Umbilical cord (tissue), 2 donors: ENCODE measurements at places on chromosomes 6 and 20. TPM values are rescaled to one million over a fixed set of nuclear protein-coding genes. Genes with fewer than 3 reads are reported as not detected.
A peak's percentile ranks its signal among the peaks of the same experiment; 100 is the strongest.

- DNase-seq: peak; percentile 19
Observed at GRCh38 chr6:40344566-40345167, 242.5 kb downstream of the LRFN2 start.

DNA sequence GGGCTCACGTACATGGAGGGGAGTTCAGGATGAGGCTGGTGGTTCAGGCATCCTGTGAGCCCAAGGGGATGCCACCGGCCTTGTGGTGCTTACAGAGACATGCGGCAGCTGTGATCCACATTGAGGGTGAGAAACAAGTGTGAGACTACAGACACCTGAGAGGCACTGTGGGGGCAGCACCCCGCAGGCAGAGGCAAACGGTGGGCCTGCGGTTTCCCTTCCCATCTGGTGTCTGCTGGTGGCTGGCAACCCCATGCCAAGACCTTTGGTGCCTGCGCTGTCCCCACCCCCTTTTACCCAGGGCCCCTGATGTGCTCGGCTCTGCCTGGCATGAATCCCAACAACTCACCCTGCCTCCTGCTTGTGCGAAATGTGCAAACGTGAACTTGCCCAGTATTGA lies 42.0 kb downstream of the ERMARD start:
- no peak for DNase-seq

DNA sequence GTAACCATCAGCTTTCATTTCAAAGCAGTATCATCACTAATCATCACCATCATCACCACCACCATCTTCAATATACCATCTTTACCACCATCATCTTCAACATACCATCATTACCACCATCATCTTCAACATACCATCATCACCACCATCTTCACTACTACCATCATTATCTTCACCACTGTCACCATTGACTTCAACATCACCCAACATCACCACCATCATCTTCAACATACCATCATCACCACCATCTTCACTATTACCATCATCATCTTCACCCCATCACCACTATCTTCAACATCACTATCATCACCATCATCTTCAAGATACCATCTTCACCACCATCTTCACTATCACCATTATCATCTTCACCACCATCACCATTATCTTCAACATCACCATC lies 40.5 kb upstream of the FRMD1 start:
- DNase-seq: no peak

- no peak for DNase-seq
Observed at GRCh38 chr20:64113444-64113775, 6.0 kb upstream of the NPBWR2 start.

DNA sequence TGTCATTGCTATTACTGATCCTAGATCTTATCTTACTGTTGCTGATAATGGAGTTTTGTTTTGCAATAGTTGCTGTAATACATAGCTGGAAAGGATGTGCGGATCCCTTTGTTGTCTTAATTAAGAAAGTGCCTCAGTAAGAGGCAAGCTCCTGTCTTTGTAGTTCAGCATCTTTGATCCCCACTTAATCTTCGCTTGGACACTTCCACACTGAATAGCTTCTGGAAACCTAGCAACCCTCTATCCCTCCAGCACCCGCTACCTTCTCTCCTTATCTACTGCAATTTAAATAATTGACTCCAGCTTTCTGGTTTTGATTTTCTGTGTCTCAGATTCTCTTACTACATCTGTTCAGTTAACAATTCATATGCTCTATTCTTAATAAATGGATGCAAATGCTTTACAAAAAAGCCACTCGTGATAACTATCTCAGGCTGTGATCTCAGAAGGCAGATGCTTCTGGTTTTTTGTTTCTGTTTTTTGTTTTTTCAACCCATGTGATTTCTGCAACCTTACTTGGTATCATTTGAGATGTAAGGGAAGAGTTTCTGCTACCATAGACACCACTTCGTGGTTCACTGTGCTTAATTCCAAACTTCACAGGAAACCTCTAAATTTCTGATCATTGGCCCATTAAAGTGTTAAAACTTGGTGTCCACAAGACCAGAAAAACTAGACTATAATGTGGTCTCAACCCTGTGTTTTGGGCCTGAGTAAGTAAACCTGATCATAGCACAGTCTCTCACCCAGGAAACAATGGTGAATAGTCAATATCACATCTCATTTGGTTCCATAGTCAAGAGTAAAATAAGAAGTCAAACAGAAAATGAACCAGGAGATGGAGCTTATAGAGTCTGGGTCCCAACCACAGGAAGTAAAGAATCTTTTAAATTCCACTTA lies 352.1 kb upstream of the SOX4 start:
- no peak for DNase-seq

DNA sequence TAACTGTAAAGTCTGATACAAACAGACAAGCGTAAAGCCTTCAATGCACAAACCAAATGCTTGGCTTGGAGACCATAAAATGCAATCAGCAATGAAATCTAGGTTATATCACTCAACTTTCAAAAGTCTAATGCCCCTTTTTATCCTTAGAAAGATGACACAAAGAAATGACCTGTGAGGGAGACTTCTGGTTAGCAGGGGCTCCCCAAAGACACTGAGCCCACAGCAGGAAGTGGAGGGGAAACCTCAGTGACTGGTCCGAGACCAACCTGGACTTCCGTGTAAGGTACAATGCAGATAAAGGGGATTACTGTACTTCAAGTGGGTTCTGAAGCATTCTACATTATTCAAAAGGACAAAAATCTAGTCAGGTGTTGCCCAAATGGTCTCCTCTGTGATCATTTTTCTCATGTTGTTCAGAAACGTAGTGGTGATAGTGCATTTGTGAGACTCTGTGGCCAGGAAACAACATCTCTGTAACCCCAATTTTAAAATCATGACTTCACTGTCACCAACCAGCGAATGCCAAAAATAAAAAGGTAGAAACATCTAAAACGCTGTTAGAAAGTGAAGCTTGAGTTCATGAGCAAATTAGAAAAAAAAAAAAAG lies 88.2 kb downstream of the HIVEP2 start:
- DNase-seq: no peak

GRCh38 chr6:43809417-43810305 lies 39.6 kb downstream of the VEGFA start:
- DNase-seq: no peak

DNA sequence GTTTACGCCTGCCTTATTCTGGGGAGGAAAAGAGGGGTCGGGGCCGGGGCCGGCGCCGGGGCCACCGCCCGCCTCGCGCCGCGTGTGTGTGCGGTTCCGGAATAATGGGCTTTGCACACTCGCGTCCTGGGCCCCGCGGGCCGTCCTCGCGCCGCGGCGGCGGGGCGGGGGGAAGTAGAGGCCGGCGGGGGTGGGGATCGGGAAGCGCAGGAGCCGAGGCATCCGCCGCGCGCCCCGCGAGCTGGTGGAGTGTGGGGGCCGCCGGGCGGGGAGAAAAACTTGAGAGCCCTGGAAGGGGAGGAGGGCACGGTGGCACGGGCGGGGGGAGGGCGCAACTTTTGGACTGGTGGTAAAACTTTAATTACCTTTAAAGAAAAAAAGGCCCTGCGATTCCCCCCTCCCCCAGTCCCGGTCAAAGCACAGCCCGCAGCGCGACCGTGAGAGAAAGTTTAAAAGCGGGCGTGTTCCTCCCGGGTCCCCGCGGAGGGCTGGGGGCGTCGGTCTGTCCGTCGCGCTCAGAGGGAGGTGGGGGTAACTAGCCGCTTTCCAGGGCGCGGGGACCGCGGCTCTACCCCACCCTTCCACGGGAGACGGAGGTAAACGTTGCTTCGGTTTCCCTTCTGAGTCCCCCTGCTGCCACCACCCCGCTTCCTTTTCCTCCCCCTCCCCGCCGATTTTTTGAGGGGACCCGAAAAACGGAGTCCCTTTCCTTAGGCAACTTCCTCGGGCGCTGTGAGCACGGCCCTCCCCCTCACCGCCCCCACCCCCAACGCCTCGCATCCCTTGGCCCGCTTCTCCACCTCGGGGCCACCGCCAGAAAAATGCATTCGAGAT lies 1.9 kb downstream of the L3MBTL3 start:
- DNase-seq: peak; percentile 30

DNA sequence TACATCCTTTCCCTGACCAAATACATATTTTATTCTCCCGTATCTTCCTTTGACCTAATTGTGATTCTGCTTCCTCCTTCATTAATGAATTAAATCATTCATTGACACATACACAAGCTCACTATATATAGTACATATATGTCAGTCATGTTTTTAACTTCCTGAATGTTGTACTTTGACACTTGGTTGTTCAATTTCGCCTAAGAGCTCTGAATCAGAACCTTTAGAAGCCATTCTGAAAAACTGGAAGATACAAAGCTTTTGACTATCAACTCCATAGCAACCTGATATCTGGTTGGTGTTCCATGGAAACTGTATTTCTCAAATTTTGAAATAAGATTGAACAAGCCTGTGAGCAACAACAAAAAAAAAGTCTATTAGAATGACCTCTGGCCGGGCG lies 27.3 kb upstream of the HFE start:
- DNase-seq: no peak

GRCh38 chr6:9799582-9799981 lies 615.3 kb downstream of the TFAP2A start:
- DNase-seq: no peak

DNA sequence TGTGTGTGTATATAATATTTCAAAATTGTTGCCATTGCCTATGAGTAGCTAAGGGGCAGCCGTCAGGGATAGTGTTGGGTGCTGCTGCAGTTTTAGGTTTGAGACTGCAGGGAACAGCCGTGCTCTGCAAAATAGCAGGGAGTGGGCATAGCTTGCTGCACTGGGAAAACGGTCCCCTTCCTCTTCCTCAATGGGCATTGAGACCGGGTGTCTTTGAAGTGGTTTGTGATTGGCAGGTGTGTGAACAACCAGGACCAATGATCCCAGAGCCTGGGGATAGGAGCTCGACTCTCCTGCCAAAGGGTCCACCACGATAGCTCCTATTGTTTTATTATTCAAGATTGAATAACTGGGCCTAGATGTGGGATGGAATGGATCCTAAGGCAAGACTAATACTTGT lies 5.1 kb upstream of the EBF4 start:
- no peak for DNase-seq

GRCh38 chr6:17867880-17868279 lies 119.6 kb downstream of the KIF13A start:
- DNase-seq: peak; percentile 71

DNA sequence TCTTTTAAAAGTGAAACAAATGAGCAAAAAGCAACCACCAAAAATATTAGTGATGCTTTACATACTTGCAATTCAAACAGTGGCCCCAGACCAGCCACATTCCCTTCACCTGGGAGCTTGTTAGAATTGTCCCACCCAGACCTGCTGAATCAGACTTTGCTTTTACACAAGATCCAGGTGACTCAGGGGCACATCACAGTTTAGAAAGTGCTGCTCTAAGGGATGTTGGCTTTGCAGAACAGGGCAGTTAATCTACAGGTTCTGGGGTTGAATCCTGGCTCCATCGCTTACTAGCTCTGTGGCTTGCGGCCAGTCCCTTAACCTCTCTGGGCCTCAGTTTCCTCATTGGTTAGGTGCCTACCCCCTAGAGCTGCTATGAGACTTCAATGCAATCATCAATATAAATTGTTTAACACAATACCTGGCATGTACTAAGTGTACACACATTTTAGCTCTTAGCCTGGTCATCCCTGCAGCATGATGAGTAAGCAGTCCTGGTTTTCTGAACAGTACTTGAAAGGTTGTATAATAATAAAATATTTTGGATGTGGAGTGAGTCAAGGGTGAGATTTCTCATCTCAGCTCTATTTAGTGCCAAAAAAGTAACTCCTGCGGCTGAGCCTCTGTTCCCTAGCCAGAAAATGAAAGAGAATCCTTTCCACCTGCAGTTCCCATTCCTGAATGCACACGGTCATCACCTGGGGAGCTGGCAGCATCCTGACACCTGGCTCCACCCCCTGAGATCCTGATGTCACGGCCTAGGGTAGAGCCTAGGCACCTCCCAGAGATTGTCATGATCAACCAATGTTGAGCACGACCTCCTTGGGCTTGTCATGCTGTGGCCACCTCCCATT lies 162.7 kb downstream of the ANKRD60 start:
- DNase-seq: no peak

- DNase-seq: peak; percentile 84
Observed at GRCh38 chr6:35719830-35720733, 16.8 kb upstream of the ARMC12 start.

GRCh38 chr6:72212686-72213085 lies 326.3 kb downstream of the RIMS1 start:
- no peak for DNase-seq

DNA sequence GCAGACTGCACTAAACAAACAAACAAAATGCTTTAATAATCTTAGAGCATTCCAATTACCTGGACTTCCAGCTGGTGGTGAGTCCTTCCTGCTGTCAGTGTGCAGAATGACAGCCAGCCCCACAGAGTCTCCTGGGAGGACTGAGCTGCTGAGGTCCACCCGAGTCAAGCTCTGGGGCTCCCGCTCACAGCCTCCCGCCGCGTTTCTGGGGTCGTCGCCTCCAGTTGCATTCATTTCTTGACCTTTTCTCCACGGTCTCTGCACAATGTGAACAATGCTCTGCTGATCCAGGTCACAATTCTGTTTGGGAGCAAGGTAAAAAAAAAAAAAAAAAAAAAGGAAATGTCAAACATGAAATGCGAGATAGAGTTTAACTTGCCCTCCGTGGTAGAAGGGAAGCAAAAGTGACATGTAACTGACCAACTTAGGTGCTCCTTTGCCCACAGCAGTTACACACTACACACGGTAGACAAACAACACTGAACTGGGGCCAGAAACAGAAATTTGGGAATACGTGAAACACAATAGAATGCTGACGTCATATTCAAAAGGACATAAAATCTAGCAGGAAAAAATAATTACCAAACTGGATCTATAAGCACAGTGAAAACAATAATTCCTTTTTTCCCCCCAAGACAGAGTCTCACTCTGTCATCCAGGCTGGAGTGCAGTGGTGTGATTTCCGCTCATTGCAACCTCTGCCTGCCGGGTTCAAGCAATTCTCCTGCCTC lies 464.9 kb downstream of the PRKN start:
- DNase-seq: no peak

Gene DLL1
- total RNA-seq: 0.96 TPM

Gene PLG
- total RNA-seq: 5.3 TPM

Gene CENPQ
- total RNA-seq: 16.6 TPM

Gene ZNF318
- total RNA-seq: 7.7 TPM

Gene NTSR1
- 1.4 TPM for total RNA-seq

Gene XKR7
- 0.48 TPM for total RNA-seq

Gene STXBP5
- total RNA-seq: 57.5 TPM

Gene LY6G5C
- total RNA-seq: 0.48 TPM

Gene HLA-DMA
- 5.8 TPM for total RNA-seq
